ENCODE measurements at places on chromosomes 6 and 20.

DNA sequence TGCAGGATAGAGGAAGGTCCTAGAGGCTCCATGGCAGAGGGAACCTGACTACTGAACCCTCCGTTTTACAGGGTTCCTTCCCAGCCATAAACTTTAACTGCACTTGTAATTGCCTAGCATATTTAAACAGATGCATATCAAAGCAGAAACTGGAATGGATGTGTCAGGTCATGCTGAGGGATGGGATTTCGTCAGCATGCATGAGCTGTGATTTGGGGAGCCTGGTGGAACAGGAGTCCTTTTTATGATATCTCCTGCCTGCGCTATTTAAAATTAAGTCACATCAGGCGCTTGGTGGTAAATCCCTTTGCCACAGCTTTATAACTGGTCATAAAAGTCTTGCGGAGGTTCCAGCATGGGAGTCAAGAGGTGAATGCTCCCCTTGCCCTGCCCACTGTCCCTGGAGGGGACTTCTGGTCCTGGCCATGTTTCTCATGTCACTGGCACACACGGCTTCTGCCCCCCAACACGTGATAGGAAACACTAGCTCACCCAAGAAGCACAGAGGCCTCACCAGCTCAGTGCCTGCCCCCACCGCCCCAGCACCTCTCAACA lies 26.0 kb upstream of the PCMTD2 start:
- DNase-seq: no peak

DNA sequence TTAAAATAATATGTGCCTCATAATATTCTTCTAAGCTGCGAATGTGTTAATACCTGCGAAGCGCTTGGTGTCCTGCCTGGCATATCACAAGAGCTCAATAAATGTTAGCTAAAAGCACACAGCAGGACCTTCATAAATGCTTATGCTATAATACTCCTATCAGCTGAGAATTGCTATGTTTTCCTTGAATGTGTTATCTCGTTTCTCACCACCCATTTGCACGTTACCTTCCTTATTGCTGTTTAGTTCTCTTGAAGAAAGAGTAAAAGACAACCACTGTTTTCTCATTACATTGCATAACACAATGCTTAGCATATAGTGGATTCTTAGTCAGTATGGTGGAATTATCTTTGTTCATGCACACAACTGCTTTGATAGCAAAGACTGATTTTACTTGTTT lies 76.6 kb downstream of the EDN1 start:
- DNase-seq: no peak

DNA sequence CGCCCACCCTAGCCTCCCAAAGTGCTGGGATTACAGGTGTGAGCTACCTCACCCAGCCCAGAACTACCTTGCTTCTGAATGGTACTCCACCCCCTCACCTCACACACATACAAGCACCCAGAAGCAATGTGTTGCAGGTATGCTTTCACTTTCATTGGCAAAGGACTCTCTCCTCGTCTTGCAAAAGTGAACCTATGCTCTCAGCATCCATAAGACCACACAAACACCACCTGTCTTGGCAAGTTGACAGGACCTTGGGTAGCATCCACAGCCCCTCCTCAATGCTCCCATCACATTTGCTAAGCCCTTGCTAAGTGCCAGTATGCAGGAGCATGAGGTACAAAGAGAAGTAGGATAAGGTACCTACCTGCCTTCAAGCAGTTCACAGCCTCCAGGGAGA lies 3.7 kb downstream of the KIF13A start:
- DNase-seq: no peak

DNA sequence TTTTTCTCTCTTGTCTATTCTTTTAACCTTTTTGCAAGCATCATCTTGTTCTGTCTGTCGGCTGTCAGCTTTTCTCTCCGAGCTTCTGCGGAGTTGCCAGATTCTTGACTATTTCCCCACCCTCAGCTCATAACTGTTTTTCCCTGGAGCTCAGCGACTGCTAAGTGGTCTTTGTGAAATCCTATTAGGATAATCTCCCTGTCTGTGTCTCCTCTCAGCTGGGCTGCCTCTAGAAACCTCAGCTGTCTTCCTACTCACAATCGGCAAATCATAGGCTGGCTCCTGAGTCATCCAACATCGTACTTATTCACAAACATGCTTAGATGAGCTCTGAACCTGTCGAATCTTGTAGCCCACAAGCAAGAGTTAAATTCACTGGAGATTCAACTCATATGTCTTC lies 332.3 kb downstream of the PTPRT start:
- no peak for DNase-seq

GRCh38 chr6:32947552-32948465 lies 5.1 kb downstream of the HLA-DMA start:
- DNase-seq: peak; percentile 31

GRCh38 chr20:40958598-40958997 lies 70.0 kb upstream of the TOP1 start:
- no peak for DNase-seq

- DNase-seq: peak; percentile 42
Measured at GRCh38 chr20:54131675-54132611, 41.8 kb downstream of the CYP24A1 start.

DNA sequence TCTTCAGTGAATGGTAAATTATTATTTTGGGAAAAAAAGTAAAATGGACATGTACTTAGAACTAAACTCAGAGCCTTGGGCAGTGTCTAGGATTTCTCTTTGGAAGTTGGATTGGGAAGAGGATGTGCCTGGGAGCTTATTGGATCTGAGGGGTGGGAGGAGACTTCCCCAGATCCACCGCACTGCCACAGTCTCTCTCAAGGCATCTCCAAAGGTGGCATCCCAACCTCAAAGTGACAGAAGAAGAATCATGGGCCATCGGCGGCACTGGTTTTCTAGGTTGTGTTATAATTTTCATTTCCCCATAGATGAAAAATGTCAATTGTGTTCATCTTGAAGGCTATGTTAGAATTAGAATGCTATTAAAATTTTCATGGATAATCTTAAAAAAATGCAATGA lies 66.8 kb upstream of the CD93 start:
- DNase-seq: no peak

DNA sequence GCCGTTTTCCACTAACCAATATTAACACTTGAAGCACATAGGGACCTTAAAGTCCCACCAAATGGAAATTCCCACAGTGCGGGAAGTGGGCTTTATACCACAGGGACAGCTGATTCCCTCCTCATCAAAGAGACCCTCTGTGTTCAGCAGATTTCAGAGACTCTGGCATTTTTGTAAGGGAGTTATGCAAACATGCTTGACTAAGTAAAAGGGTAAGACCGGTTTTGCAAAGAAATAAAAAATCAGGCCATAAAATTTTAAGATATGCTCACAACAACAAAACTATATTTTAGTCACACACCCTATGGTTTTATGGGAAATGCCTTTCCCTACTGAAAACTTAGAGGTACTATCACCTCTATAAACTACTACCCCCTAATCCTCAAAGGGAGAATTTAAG lies 45.4 kb upstream of the SPTLC3 start:
- DNase-seq: no peak

GRCh38 chr6:169169375-169169774 lies 84.3 kb downstream of the THBS2 start:
- DNase-seq: peak; percentile 28

DNA sequence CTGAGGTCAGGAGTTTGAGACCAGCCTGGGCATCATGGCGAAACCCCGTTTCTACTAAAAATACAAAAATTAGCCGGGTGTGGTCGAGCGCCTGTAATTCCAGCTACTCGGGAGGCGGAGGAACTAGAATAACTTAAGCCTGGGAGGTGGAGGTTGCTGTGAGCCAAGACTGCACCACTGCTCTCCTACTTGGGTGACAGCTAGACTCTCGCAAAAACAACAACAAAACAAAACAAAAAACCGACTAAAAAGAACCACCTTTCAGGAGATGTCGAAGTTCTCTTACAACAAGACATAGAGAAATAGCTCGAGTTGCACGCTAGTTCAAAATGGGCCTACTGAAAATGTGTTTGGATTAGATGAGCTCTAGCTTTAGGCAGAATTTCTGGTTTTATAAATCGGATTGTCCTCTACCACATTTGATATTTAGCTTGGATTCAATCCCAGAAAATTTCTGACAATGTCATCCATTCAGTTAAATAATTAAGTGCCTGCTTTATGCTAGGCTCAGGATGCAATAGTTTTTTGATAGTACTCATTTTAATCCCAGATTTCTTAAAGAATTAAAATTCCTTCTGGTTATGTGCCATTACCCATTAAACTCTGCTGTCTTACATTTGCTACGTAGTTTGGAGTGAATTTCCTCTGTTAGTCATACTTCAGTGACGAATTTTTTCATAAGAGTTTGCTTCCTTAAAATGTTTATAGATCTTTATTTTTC lies 137.5 kb upstream of the SHLD1 start:
- DNase-seq: peak; percentile 58

DNA sequence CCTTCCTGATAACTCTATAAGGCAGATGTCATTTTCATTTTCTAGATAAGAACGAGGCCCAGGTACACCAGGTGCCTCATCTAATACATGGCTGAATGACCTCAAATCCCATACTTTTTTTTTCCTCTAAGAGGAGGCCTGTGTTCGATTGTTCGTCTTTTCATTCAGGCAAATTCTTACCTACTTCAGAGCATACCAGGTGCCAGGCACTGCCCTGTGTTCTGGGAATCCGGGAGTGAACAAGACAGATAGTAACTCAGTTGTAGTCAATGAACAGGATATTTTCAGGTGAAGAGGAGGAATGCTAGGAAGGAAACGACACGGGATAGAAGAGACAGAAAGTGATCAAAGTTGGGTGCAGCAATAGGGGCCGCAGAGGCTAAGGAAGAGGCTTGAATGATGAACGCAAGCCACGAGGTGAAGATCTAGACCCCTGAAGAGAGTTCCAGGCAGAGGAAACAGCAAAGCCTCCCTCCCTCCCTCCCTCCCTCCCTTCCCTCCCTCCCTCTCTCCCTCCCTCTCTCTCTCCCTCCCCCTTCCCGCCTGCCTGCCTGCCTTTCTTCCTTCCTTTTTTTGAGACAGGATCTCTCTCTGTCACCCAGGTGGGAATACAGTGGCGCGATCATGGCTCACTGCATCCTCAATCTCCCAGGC lies 150.1 kb upstream of the ZNF217 start:
- DNase-seq: no peak

GRCh38 chr20:48769069-48769983 lies 58.5 kb downstream of the PREX1 start:
- no peak for DNase-seq

DNA sequence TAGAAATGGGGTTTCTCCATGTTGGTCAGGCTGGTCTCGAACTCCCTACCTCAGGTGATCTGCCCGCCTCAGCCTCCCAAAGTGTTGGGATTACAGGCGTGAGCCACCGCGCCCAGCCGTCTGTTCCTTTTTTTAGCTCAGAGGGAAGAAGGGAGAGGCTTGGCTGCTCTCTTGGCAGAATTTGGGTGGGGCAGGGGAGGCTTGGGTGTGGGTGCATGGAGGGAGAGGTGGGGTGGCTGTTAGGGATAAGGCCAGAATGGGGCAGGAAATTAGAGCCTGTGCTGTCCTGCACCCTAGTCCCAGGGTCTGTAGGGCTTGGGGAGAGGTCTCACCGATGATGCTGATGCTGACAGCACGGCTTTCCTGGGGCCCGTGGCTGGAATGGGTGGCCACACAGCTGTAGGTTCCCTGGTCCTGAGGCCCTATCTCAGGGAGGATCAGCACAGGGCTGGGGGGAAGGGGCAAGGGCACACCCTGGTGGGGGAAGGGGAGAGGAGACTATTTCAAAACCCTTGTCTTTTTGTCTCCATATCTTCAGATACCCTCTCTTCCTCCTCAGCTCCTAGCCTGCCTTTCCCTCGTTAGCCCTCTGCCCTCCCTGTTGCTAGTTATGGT lies 2.0 kb downstream of the AGER start:
- DNase-seq: no peak

DNA sequence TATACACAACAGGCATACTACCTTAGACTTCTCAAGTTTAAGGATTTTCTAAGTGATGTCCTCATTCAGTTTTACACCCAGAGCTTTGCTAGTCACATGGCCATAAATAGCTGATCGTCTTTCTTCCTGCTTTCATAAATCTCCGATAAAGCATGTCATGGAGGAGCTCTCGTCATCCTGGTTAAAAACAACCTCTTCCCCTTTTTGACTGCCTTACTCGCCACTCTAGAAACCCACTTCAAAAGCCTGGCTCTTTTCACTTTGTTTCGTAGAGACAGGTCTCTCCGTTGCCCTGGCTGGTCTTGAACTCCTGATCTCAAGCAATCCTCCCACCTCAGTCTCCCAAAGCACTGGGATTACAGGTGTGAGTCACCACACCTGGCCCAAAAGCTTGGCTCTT lies 67.0 kb upstream of the SMIM29 start:
- DNase-seq: no peak

DNA sequence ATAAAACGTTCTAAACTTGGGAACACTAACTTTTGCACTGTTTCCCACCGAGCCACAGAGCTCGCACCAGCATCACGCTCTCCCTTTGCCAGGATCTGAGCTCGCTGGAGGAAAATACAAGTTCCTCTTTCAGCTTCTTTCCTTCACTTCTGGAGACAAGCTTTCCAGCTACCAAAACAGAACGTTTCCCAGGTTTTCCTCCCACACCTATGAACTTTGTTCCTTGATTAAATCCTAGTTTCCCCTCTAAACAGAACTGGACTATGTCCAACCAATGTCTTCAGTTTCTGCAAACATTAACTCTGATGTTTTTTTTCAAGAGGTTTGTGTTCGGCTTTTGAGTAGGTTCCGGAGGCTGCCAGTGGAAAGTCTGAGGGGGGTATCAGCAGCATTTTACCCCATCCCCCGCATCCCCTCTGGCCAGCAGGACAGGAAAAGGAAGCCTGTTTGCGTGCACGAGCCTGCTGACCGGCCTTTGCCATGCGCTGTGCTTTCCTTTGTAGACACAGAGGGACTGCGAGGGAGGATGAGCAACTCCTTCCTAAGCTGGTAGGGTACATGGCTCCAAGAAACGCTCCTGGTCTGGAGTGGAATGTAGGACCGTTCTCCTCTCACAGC lies 135.5 kb downstream of the LY86 start:
- DNase-seq: peak; percentile 62

DNA sequence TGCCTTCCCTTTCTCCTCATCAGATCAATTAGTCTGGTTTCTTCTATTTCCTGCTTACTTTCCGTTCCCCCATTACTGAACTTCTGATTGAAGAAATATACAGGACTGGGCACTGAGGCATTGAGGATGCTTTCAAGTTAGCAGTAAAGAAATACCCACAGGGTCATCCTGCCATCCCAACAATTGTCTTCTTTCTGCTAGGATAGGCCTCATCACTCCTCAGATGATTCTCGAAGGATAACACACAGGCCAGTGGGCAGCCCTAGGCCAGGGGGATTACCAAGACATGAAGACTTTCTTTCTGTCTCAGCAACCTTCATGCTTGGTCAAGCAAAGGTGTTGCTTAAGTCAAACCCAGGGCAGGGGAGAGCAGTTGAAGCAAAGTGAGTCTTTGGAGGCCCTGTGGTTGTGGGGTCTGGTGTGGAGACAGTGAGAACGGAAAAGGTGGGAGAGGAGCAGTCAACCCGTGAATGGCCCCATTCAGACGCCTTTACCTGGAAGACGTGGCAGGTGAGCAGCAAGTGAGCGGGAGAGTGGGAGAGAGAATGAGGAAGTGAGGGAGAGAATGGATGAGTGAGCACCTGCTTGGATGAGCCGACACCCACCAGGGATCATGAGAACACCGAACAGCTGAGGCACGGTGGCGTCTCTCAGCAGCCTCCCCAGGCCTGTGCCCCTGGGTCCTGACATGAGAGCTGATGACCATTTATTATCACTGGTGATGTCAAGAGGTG lies 462.9 kb downstream of the PREX1 start:
- no peak for DNase-seq

Data from AG10803 (cell line).